Right atrium auricular region (tissue), 2 donors: ENCODE measurements at places on chromosomes 3 and 15. TPM values are rescaled to one million over a fixed set of nuclear protein-coding genes. Genes with fewer than 3 reads are reported as not detected.
A peak's percentile ranks its signal among the peaks of the same experiment; 100 is the strongest.

GRCh38 chr3:36488077-36488789 is 107.9 kb downstream of the STAC start:
- no peaks in the 10 kb centered on the region for H3K27me3 ChIP-seq
- no peak overlapping the region for H3K4me3 ChIP-seq
- no peak for DNase-seq
- H3K36me3 ChIP-seq, result no peaks in the 10 kb centered on the region

Gene CLDN16
- not detected for total RNA-seq

DNA sequence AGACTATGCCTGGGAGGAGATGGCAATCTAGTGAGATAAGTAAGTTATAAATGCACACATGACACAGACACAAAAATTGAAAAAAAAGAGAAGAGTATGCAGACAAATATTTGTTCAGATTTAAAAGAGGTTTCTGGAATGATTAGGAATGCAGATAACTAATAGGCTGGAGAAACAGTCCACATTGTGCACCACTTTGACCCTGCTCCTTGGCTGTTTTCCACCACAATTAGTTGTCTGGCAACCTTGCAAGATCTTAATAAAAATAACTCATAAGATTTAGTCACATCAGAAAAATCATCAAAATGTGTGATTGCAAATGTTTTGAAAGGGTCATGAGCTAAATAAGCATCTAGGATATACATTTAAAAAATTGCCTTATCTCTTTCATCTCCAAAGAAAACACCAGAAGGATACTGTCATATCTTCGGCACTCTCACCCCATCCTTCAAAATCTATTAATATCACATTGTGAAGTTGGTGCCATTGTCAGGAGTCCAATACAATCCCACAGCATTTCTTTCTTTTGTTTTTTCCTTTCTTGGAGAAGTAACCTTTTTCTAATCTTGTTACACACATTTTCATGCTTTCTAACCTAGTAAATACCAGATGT is 153.7 kb upstream of the KCNMB2 start:
- H3K36me3 ChIP-seq, result no peaks in the 10 kb centered on the region
- no peak overlapping the region for H3K27ac ChIP-seq
- H3K27me3 ChIP-seq, result no peaks in the 10 kb centered on the region
- no peaks in the 10 kb centered on the region for H3K4me1 ChIP-seq
- H3K4me3 ChIP-seq, result no peak overlapping the region
- DNase-seq, result no peak

DNA sequence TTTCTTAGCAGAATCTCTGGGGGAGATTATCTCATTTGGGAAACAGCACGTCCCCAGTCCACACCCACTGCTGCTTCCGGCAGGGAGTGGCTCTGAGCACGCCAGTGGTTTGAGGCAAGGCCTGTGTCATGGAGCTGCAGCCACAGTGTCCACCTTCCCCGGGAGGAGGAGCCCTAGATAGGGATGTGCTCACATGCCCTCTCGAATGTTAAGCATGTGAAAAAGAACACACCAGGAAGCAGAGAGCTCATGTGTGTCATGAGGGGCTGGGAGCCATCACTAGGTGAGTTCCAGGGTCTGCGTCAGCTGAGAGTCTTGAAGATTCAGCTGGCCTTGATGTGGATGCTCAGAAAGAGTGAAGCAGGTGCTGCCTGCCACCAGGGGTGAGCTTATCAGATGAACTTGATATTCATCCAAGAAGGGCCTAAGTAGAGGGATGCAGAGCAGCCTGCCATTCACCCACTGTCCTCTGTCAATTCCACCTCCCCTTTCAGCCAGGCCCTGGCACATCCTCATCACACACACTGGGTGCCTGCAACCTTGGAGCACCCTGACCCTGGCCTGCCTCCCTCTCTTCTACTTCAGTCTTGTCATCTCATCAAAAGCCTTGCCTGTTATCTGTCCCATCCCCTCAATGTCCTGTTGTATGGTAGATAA is 16.3 kb downstream of the ITGA11 start:
- peaks cover 33% of the 10 kb centered on the region for H3K4me1 ChIP-seq
- peak; percentile 81 for DNase-seq
- no peak overlapping the region for H3K4me3 ChIP-seq
- no peaks in the 10 kb centered on the region for H3K27me3 ChIP-seq

DNA sequence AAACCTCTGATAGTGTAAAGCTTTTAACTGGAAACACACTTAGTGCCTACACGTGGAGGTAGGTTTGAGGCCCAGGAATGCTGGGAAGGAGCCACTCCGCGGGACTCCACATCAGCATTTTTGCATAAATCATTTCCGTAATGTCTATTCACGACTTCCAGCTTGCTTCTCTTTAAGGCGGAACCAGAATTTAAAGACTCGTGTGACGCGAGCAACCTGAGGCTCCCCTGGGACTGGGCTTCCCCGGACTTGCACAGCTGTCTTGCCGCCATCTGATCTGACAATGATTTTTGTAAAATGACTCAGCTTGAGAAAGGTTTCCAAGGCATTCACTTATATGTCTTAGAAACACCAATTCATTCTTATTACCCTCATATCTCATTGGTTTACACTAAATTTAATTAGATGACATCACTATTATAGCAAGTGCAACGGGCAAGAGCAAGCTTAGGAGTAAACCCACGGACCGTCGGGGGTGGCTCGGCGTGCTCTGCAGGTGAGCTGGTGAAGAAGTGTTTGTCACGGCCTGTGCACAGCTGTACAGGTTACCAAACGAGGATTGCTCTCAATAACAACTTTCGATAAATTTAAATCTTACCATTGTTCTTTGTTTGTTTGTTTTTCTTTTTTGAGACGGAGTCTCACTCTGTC is 95.2 kb downstream of the CHSY1 start:
- no peak for DNase-seq
- H3K27ac ChIP-seq, result no peak overlapping the region
- H3K4me3 ChIP-seq, result no peak overlapping the region
- no peaks in the 10 kb centered on the region for H3K27me3 ChIP-seq
- H3K4me1 ChIP-seq, result peaks cover 9% of the 10 kb centered on the region

DNA sequence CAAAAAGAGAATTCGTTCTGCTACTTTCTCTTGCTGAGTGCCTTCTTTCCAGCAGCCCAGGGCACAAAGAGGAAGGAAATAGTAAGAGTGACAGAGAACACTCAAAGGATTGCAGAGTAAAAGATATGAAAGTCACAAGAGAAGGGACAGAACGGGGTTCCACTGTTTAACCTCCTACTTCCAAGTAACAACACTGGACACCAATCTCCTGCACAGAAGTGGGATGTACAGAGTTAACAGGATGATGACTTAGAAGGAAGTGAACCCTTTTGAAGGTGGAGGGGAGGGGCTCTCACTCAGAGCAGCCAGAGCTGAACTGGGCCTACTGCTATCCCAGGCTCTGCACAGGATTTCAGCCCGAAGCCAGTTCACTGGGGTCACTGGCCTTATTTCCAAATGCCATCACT is 130.1 kb upstream of the PRICKLE2 start:
- peak overlapping the region; percentile 7 for H3K27ac ChIP-seq
- H3K27me3 ChIP-seq, result no peaks in the 10 kb centered on the region
- no peak overlapping the region for H3K4me3 ChIP-seq
- DNase-seq, result no peak
- H3K36me3 ChIP-seq, result no peaks in the 10 kb centered on the region

- H3K27me3 ChIP-seq, result no peaks in the 10 kb centered on the region
- no peaks in the 10 kb centered on the region for H3K36me3 ChIP-seq
- H3K4me1 ChIP-seq, result no peaks in the 10 kb centered on the region
- H3K27ac ChIP-seq, result no peak overlapping the region
- DNase-seq, result no peak
Measured at GRCh38 chr15:65862682-65863081, 6.6 kb upstream of the RAB11A start.

Gene LSMEM2
- 10.6 TPM for total RNA-seq

Gene CIP2A
- total RNA-seq, result 0.83 TPM

DNA sequence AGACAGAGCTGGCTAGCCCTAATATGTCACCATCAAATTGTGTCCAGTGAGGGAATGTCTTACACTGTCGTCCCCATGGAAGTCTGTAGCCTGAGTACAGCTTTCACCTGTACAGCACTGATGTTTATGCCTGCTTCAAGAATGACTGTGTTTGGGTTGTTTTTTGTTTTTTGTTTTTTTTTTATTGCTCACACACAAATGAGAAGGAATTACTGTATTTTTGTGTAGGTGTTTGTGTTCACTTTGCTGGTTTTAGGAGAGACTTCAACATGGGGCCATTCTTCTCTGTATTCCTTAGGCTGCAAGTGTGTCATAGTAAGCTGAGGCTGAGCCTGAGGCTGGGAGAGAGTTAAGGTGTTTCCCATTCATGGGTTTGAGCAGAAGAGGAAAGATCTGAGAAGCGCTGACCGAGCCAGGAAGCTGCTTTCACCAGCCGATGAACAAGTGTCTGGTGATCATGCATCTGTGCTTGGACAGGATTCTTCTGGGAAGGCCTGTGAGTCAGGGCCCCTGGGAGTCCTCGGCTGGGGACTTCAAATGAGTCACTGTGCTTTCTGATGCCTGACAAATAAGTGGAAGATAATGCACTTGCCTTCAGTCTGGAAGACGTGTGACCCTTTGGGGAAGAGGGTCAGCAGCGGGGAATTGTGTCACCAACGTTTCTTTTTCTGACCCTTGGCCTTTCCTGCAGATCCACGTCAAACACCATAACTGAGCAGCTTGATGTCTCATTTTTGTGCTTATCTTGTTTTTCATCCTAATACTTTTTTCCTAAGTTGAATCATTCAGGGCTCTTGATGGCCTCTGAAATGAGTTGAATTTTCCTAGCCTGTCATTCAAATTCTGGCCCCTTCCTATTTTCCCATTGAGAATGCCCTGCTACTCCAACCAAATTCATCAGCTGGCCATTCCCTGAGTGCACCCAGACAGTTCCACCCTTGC is 36.7 kb upstream of the ZBTB38 start:
- H3K4me1 ChIP-seq, result no peaks in the 10 kb centered on the region
- peak overlapping the region; percentile 81 for H3K27ac ChIP-seq
- H3K36me3 ChIP-seq, result no peaks in the 10 kb centered on the region

GRCh38 chr3:42216302-42216701 is 49.7 kb downstream of the CCK start:
- H3K27me3 ChIP-seq, result no peaks in the 10 kb centered on the region
- no peak overlapping the region for H3K4me3 ChIP-seq
- DNase-seq, result no peak
- H3K4me1 ChIP-seq, result no peaks in the 10 kb centered on the region
- H3K36me3 ChIP-seq, result peaks cover 36% of the 10 kb centered on the region
- no peak overlapping the region for H3K27ac ChIP-seq

DNA sequence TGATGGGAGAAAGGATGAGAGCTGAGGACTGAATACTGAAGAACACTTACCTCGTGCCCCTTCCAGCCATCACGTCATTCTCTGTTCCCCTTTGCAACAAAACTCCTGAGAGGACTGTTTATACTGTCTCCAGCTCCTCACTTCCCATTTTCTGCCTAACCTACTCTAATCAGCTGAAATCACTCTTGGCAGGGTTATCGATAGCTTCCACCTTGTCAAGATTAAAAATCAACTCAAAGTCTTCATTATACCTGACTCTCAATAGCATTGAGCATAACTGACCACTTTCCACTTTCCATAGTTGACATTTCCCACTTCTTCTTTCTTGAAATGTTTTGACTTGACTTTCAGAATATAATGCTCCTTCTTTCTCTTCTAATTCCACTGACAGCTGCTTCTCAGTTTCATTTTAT is 4.3 kb downstream of the BTBD1 start:
- peaks cover 67% of the 10 kb centered on the region for H3K4me1 ChIP-seq
- no peaks in the 10 kb centered on the region for H3K36me3 ChIP-seq
- H3K27me3 ChIP-seq, result no peaks in the 10 kb centered on the region
- DNase-seq, result no peak
- H3K4me3 ChIP-seq, result no peak overlapping the region

- DNase-seq, result no peak
- H3K27me3 ChIP-seq, result no peaks in the 10 kb centered on the region
- H3K4me3 ChIP-seq, result no peak overlapping the region
- H3K27ac ChIP-seq, result no peak overlapping the region
Measured at GRCh38 chr3:172134352-172134751, 95.0 kb downstream of the FNDC3B start.

GRCh38 chr15:78727561-78727960 is 83.7 kb downstream of the ADAMTS7 start:
- H3K36me3 ChIP-seq, result no peaks in the 10 kb centered on the region
- H3K4me3 ChIP-seq, result no peak overlapping the region
- H3K4me1 ChIP-seq, result no peaks in the 10 kb centered on the region
- no peak overlapping the region for H3K27ac ChIP-seq
- H3K27me3 ChIP-seq, result no peaks in the 10 kb centered on the region

- peak within 1 kb of the TSS; percentile 79 for H3K4me3 ChIP-seq
- peaks cover 13% of the 10 kb centered on the region for H3K36me3 ChIP-seq
- H3K27me3 ChIP-seq, result no peaks in the 10 kb centered on the region
- DNase-seq, result peak; percentile 92
- H3K4me1 ChIP-seq, result peaks cover 35% of the 10 kb centered on the region
- H3K27ac ChIP-seq, result peak within 1 kb of the TSS; percentile 96
Measured at GRCh38 chr15:81000624-81001151, at the start of gene TLNRD1. Gene TLNRD1 (plus strand): TSS chr15:81000923. CDS start chr15:81002272, 1,349 bp downstream.

Gene DAG1
- total RNA-seq, result 115 TPM

DNA sequence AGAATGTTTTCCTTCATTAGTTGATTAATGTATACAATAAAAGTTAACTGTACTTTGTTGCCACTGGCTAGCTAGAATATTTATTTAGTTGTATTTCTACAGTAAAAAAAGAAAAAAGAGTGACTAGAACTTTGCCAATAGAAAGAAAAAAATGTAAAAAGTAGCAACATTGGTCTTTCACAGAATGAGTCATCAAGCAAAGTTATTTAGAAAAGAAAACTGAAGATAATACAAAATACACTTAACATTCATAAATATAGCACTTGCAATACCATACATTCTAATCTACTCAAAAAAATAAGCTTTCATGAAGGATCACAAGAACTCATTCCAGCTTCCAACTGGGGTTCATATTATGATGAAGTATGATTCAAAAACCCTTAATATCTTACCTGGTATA is 83.4 kb downstream of the AQR start:
- H3K4me1 ChIP-seq, result no peaks in the 10 kb centered on the region
- DNase-seq, result no peak
- H3K27ac ChIP-seq, result no peak overlapping the region
- H3K36me3 ChIP-seq, result peaks cover 50% of the 10 kb centered on the region
- H3K4me3 ChIP-seq, result no peak overlapping the region
